Inflammatory macrophage treated with lipopolysaccharide for 1 hour (primary cell): ENCODE measurements at places on chromosomes 3 and 15.

- no peak for DNase-seq
Observed at GRCh38 chr15:41866263-41866703, 27.6 kb downstream of the SPTBN5 start.

DNA sequence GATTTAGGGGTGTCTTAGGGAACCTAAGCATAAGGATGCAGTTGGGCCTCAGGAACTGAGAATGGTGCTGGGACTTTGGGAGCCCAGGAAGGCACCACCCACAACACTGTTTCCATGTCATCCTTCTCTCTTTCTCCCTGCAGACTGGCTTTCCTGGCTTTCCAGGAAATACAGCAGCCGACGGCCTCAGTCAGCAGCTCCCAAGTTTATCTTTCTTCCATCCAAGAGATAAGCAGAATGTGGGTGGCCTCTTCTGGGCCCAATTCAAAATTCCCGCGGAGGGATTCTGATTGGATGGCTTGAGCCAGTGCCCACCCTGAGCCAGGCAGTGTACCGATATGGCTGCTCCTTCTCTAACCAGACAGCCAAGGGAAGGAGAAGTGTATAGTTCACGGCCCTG, 4.5 kb upstream of the CLN6 start:
- DNase-seq: no peak

DNA sequence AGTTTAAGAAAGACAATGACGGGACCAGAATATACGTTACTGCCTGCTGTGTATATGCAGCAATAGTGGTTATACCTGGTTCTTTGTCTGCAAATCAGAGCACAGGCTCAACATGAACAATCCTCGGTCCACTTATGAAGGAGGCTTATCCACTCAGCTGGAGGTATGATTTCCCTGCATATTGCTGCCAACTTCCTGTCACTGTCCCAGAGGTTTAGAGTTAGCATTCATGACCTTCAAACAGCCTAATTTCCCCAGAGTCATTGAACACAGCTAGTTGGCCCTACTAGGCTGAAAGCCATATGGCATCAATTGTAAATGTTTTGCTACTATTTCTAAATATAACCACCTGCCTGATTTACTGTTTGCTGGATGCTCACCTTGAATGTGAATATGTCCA, 224.9 kb upstream of the ZNF717 start:
- no peak for DNase-seq

GRCh38 chr15:98740295-98740694, 92.0 kb downstream of the IGF1R start:
- no peak for DNase-seq

DNA sequence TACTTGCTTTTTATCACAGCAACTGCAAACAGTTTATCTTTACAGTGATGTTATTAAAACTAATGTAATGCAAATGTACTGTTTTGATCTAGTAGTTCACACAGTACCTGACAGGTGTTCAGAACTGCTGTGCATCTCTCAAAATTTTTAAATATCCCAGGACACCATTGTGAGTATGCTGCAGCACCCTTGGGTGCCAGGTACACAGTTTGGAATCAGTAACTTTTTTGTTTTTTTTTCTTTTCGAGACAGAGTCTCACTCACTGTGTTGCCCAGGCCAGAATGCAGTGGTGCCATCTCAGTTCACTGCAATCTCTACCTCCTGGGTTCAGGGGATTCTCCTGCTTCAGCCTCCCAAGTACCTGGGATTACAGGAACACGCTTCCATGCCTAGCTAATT, 3.0 kb downstream of the KNL1 start:
- no peak for DNase-seq

- no peak for DNase-seq
Observed at GRCh38 chr3:100170486-100170885, 56.2 kb upstream of the FILIP1L start.

- no peak for DNase-seq
Observed at GRCh38 chr15:88239594-88239993, 16.9 kb downstream of the NTRK3 start.

DNA sequence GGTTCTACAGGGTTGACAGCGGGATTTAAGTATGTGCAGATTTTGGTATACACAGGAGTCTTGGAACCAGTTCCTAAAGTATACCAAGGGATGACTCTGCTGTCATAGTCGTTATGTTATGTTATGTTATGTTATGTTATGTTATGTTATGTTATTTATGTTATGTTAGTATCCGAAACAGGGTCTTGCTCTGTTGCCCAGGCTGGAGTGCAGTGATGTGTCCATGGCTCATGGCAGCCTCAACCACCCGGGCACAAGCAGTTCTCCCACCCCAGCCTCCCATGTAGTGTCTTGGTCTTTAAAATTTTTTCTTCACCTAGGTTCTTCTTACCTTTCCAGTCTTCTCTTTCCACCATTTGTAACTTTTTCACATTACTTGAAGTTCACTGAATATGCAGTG, 21.7 kb downstream of the PPP4R2 start:
- no peak for DNase-seq

DNA sequence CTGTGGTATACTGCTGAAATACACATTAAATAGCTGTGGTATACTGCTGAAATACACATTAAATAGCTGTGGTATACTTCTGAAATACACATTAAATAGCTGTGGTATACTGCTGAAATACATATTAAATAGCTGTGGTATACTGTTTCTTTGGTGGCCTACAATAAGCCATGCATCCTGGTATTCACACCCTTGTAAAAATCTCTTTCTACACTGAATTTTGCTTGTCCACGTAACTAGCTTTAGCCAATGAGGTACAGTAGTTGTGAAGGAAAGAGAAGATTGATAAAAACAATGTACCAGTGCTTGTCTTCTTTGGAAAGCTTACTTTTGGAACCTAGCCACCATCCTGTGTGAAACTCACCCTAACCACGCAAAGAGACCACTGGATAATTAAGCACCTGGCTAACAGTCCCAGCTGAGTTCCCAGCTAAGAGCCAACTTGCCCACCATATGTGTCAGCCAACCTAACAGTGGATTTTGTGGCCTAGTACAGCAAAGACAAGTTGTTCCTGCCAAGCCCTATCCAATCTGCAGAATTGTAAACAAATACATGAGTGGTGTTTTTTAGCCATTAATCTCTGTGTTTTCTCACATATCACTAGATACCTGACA, 103.4 kb upstream of the MELTF start:
- DNase-seq: no peak

- DNase-seq: no peak
Observed at GRCh38 chr3:170826047-170826446, 43.9 kb downstream of the RPL22L1 start.

GRCh38 chr3:165446555-165446954, 250.4 kb upstream of the SLITRK3 start:
- DNase-seq: no peak

DNA sequence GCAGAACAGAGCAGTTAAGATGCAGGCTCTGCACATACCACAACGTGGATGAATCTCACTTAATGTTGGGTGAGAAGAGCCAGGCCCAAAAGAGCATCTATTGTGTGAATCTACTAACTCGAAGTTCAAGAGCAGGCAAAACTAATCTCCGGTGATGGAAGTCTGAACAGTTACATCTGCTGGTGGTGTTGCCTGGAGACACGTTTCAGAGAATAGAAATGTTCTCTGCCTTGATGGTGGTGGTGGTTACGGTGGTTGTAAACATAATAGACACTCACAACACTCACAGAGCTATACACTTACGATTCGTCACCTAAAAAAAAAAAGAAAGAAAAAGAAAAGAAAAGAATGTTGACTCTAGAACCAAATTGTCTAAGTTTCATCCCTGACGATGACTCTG, 86.8 kb downstream of the LIPC start:
- DNase-seq: no peak

DNA sequence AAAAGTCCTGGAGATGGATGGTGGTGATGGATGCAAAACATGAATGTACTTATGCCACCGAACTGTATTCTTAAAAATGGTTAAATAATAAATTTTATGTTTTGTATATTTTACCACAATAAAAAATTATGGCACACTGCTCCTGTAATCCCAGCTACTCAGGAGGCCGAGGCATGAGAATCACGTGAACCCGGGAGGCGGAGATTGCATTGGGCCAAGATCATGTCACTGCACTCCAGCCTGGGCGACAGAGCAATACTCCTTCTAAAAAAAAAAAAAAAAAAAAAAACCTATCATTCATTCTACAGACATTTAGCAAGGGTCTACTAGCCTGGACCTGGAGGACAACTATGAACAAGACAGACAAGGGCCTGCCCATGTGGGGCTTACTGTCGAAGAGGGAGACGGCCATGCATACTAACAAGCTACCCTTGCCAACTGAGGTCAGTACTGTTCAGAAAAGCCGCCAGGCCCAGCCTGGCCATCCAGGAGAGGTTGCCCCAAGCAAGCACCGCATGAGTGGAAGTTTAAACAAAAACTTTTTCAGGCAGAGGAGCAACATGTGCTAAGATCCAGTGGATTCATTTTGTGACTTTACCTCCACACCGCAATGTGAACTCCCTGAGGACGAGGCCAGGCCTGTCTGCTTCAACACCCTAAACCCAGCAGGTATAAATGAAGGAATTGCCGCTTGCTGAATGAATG, 2.8 kb upstream of the NEK4 start:
- DNase-seq: no peak

- DNase-seq: no peak
Observed at GRCh38 chr3:64224826-64225610, at the start of gene PRICKLE2. PRICKLE2 (minus strand) TSS chr3:64225466; CDS start chr3:64198927, 26,539 bp downstream.

DNA sequence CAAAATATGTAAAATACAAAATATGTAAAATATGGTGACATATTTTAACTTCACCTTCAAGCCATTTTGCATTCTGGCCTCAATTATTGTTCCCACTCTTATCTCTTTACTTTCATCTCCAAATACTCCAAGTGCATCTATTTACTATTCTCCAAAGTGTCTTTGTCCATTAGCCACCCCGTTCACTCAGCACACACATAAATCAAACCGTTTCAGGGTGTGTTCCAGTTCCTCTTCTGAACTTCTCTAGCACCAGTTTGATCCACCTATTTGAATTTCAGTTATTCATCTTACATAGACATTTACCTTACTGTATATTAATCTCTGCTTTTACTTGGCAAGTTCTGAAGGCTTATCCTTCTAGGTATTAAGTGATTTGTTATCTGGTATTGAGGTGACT, 45.1 kb downstream of the SGO1 start:
- DNase-seq: no peak

DNA sequence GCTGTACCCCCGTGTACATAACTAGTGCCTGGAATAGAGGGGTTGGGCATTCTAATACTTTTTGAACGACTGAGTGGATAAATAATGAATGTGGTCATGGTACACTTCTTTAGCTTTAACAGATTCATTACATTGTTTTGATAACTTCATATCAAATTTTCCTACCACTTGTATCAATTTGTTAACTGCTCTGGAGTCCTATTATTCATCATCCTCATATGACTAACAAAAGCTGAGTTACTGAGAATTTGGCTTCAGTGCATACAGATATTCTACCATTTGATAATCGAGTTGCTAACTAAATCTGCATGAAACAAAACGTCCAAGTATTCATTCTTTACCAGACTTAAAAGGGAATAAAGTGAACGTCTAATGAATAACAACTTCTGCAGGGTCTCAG, 31.7 kb downstream of the FRMD5 start:
- DNase-seq: no peak

DNA sequence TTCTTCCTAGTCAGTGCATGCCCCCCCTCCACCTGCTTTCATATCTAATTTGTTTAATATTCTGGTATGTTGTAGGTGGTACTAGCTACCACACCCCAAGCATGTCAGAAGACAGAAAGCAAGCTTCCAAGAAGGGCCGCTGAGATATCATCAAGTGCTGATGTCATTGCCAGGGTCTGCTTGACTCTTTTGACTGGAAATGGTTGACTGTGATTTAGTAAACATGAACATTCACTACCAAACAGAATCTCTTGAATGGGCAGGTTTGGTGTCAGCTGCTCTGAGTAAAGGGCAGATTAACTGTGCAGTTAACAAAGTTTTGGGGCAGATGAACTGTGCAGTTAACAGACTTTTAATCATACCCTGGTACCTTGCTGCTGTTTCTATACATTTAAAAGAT, 244.2 kb upstream of the SATB1 start:
- no peak for DNase-seq

- DNase-seq: no peak
Observed at GRCh38 chr3:149003653-149004305, 12.4 kb downstream of the GYG1 start.

DNA sequence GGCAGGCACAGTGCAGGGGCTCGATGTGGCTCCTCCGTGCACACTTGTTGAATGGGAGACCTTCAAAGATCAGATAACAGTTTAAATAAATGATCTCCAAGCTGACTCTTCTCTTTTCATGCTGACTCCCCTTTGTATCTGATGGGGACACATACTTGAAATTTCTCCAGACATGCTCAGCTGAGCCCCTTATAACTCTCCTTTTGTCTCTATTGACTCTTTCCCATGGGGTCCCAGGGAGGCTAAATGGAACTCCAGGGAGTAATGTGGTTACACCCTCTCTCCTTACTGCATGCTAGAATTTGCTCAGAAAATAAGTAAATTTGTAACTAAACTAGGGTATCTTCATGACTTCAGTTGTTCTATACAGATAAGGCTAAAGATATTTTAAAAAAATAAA, 48.2 kb upstream of the TM4SF4 start:
- no peak for DNase-seq

DNA sequence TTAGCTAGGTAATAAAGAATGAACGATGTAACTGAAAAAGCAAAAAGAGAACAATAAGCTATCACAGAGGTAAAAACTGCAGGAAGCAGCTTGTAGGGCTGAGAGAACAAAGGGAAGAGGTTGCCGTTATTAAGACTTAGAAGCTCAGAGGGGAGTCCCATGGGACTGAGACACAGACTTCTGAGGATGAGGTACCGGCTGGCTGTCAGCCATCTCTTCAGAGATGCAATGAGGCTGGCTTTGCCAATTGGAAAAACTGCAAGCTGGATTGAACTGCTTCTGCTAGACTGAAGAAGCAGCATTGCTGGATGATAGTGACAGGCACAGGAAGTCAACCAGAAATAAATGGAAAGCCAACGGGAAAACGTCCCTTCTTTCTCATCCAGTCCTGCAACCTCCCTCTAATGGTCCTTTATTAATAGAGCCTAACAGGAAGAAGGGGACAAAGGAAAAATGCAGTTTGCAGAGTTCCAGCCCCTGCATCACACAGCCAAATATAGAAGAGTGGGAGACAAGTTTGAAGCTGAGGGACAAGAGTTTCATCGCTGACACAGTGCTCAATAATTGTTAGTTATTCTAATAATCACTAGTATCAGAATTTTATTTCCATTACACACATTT, 21.1 kb upstream of the KLHL6 start:
- DNase-seq: no peak

GRCh38 chr3:160607826-160608225, 42.5 kb upstream of the KPNA4 start:
- no peak for DNase-seq

- no peak for DNase-seq
Observed at GRCh38 chr3:122674339-122674738, 6.3 kb upstream of the PARP14 start.
